ENCODE measurements at places on chromosomes 4 and X.

DNA sequence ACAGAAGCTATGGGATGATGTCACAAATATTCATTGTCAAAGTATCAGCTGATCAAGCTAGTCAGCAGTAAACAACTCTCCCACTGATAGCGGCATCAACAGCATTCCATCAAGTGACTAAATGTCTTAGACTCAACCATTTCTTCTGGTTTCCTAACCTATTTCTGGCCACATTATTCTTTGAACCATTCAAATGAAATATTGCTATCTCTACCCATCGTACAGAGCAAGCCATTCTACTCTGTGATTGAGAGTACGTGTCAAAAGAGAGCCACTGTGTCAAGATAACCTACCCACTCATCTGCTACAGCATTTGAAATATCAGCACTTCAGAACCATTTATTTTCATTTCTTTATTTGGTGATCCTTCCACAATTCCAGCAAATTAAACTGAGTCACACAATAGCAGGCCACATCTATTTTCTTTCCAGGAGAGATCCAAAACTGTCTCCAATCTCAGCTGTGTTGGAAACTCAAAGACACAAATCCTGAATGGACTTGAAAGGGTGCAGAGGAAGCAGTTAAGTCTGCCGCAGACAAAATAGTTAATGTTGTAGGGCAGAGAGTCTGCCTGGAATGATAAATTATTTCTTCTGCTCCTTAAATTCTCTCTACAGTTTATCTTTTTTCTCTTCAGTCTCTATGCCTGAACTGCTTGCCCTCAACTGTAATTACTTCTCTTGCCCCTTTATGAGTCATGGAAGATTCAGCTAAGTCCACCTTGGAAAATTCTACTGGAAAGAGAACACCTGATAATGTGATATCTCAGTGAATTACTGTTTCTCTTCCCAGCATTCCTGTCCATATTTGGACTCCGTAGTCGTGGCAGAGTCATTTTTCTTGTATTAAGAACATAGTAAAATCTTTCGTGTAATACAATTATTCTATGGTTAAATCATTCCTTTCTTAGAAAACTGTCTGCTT is 364.8 kb downstream of the PDGFC start:
- no peak for DNase-seq

GRCh38 chr4:139957986-139958738 is 195.8 kb downstream of the MAML3 start:
- no peak for DNase-seq

- no peak for DNase-seq
Observed at GRCh38 chrX:3576886-3577501, 136.5 kb downstream of the PRKX start.

DNA sequence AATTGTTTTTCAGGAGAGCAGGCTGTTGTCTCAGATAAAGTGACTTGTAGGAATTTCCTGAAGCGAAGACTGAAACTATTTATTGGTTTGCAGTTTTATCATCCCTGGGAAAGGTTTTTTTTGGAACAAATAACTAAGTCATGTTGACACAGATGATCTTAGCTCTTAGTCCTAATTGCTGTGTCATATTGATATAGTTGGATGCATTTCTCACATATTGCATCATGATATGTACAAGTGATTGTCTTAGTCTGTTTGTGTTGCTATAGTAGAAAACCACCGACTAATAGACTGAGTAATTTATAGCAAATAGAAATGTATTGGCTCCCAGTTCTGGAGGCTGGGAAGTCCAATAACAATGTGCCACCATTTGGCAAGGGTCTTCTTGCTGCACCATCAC is 397.5 kb upstream of the PPP1R2C start:
- DNase-seq: no peak

DNA sequence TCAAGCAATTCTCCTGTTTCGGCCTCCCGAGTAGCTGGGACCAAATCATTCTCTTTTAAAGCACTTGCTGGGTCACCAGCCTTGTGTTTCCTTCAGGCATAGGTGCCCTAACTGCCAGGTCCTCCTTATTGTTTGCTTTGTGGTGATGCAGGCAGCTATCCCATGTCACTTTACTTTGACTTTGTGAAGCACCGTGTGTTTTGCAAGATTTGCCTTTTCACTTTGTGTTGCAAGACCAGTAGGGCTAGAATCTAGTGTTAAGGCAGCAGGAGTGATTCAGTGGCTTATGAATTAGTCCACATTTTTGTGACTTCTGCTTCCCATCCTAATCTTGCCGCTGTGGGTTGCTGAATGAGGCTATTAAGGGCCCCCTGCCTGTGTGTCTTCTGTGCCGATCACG is 20.2 kb downstream of the SYAP1 start:
- no peak for DNase-seq

DNA sequence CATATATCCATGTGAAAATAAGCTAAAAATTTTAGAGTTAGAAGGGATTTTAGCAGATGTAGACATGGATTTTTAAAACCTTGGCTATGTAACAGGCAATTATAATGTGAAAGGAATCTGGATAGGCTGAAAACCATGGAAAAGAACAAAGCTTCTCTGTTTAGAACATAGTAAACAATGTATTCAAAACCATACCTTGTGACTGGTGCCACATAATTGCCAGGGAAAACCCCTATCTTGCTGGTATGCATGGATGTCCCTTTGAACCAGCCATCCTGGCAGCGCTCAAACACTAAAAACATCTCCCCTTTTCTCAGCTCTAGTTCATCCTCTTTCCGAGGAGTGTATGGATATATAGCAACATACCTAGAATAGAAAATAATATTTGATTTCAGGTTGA is 110.6 kb upstream of the CBR4 start:
- DNase-seq: no peak

GRCh38 chr4:115128037-115128436 is 14.6 kb upstream of the NDST4 start:
- DNase-seq: no peak

DNA sequence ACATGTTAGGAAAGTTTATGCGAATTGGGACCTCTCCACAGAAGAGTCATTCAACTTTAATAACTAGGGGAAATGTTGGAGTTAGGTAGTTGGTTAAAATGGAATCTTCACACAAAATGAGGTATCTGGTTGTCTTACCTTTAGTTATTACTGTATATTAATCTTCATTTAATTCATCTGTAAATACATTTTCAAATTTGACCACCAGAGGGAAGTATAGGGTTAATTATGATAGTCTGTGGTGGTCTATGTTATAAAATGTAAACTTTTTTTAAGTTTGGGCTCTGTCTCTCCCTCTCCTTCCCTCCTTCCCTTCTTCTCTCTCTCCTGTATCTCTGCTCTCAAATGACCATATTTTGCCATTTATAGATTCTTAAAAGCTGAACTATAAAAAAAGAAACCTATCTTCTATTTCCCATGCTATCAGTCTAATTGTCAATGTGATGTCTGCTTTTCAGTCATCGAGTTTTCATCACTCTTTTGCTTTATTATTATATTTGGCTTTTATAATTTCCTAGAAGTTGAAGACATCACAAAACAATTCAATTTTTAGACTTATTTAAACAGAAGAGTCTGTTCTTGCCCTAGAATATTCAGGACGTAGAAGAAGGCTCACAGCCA is 49.8 kb downstream of the TMEM144 start:
- no peak for DNase-seq

GRCh38 chr4:20552004-20552403 is 148.3 kb upstream of the PACRGL start:
- no peak for DNase-seq

GRCh38 chrX:7372825-7373525 is 225.0 kb upstream of the PUDP start:
- DNase-seq: no peak

- DNase-seq: no peak
Observed at GRCh38 chr4:57131849-57132742, 21.9 kb upstream of the IGFBP7 start.

DNA sequence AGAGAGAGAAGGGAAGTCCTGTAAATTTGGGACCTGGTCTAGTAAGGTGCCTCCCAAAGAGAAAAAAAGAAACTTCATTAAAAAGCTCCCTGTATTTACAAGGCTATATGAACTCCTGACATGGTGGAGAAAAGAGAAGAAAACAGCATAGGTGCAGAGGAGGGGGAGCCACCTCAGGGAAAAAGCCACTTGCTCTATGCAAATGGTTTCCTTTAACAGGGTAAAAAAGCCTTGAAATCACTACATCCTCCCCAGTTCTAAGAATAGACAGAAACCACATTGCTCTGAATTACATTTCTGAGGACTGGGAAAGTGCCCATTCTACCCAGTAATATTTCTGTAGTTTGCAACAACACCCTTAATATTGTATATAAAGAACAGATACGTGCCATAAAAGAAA is 165.5 kb downstream of the KLF8 start:
- peak; percentile 39 for DNase-seq

- peak; percentile 40 for DNase-seq
Observed at GRCh38 chrX:30577362-30577991, at the start of gene TASL. Gene TASL (minus strand): TSS chrX:30577766. CDS start chrX:30560355, 17,411 bp downstream.

DNA sequence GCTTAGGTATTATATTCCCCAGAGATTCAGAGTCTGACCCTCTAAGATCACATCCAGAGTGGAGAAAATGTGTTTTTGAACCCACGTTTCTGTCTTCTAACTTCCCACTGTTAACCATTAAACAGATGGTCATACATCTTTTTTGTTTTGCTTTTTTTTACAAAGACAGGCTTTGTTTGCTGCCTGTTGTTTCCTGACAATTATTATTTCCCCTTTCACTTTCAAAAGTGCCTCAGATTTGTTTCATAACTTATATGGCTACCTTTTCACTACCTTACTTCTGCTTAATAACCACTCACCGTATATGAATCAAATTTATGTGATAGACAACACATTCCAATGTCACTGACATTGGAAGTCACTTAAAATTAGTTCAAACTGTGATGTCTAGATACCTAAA is 142.2 kb downstream of the HS3ST1 start:
- DNase-seq: no peak

DNA sequence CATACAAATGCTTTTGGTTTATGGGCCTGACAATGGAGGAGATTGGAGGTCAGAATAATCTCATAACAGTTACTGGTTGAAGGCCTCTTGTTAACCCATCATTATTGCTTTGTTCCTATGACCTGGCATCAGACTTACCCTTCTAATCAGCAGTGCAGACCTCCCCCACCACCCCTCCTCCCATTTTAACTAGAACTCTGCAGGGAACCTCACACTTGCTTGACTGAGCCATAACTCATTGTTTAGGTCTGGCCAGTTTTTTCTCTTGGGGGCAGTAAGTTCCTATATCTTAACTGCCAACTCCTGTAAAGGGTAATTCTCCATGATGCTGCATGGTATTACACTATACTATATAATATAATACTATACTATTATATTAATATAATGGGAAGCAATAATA is 609.3 kb downstream of the IL1RAPL1 start:
- no peak for DNase-seq

- DNase-seq: no peak
Observed at GRCh38 chr4:6969826-6970800, 60.5 kb downstream of the TBC1D14 start.

- no peak for DNase-seq
Observed at GRCh38 chr4:87840149-87840548, 7.4 kb downstream of the MEPE start.

GRCh38 chr4:41400296-41400695 is 137.7 kb upstream of the LIMCH1 start:
- DNase-seq: no peak

DNA sequence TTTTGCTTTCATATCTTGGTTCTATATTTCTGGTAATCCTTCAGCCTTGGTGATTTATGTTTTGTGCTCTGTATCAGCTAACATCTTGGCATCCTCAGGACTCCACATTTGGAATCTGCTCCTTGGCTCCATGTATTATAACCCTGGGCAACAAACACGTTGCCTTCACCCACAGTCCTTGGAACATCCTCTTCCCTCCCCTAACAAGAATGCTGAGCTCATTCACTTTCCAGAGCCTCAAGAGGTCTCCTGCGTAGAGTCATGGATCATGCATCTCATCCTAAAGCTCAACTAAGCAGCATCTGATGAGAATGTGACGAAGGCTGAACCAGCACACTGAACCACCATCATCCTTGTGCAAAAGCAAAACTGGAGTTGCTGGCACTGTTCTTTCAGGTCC is 60.5 kb upstream of the C1GALT1C1 start:
- no peak for DNase-seq

GRCh38 chr4:185847352-185848097 is 35.5 kb upstream of the SORBS2 start:
- no peak for DNase-seq

DNA sequence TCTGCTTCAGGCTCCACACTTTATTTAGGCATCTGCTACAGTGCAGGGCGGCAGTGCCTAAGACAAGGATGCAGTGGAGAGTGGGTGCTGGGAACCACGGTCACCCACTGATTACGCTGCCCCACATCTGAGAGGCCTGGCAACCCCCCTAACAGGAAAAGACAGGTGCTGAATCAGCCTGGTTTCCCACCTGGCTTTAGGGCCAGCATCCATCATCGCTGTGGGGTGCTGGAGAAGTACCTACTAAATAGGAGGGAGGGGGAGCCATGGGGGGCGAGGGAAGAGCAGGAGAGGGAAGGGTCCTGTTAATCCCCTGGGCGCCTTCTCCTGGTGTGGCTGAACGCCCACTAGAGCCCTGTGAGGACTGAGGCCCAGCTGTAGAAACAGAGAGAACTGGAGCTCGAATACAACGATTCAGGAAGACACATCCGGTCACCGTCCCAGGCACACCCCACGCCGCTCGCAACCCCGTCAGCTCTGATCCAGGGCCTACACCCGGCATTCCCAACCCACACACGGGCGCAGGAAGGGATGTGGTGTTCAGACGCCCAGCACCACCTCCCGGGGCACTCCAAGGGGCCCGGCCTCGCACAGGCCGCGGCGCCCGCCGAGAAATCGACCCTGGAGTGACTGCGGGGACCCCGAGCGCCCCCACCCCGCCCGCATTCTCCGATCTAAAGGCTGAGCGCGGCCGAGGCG is 554 bp downstream of the DCTD start:
- peak; percentile 54 for DNase-seq

DNA sequence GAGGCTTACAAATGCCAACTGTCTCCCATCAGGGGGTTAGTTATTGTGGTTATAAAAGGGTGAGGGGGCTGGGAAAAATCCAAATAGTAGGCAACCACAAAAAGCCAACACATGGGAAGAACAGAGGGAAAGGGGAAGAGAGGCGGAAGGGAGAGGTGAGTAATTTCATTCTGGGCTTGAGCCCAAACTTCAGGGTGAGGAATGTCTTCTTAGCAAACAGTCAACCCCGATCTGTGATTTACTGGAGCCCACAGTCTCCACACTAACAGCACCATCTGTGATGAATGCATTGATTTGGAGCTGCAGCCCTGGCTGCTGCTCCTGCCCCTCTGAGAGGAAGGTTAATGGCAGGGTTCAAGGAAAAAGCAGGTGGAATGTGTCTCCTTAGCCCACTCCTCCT is 162.2 kb upstream of the GPR101 start:
- no peak for DNase-seq

- no peak for DNase-seq
Observed at GRCh38 chrX:19370061-19370460, 26.3 kb downstream of the PDHA1 start.

DNA sequence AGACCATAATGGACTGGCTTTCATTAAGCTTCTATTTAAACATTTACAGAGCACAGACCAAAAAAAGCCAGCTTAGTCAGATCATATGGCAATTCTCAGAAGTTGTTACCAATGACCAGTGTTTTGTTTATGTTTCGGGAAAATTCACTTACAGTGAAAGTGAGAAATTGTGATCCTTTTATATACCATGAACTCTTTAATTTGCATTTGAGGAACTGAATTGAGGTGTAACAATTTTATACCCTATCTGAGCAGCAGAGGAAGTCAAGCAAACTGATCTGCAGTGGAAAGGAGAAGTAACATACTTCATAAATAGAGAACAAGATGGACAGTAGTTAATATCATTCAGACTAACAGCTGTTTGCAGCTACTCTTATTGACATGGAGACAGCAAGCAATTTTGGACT is 97.1 kb downstream of the TMA16 start:
- no peak for DNase-seq

All from stimulated activated naive CD8-positive, alpha-beta T cell treated with anti-CD3 and anti-CD28 coated beads, Interleukin-15, amount 100 ng/mL, for 72 hours (primary cell).